ENCODE measurements at places on chromosomes 7 and 10.

DNA sequence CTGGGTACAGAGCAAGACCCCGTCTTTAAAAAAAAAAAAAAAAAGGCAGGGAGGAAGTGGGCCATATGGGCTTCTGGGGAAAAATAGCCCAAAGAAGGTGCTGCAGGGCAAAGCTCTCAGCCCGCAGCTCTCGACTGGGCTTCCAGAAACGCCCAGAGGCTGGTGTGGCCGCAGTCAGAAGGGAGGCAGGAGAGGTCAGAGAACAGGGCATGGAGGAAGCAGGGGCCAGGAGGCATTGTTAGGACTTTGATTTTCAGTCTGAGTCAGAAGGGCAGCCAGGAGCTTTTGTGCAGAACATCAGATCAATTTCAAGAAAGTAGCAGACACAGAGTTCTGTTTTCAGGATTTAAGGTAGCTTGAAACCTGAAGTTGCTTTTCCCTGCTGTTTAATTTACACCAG is 35.3 kb upstream of the CYTH3 start:
- no peak for DNase-seq

DNA sequence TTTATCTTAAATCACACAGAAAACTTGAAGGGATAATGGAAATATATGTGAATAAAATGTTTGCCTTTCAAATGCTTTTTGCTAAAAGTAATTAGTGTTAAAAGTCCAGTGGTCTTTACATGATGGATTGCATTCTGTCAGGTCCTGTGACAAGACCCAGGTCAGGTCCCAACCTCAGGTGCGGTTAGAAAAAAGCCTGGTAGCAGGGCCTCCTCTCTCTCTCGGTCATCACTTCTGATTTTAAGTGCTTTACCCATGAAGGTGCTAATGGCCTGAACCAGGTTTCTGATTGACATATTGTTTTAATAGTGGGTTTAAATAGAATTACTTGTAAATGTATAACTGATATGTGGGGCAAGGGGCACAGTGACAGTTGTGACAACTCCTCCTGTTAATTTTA is 736.3 kb downstream of the POM121L12 start:
- DNase-seq: no peak

DNA sequence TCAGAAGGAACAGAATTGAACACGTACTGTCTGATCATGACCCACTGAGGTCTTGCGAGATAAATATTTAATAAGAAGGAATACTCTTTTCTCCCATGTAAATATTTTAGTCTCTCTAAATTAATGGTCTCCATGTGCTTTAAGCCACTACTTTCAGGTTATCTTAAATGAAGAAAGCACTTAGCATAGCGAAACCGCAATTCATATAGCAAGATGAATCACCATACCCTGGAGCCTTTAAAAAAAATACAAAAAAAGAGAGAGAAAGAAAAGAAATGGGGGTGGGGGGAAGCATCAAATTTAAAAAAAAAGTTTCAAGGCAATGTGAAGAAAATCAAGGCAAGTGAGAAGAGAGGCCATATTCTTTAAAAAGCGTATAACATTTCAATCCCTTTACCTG is 82.5 kb downstream of the CTTNBP2 start:
- no peak for DNase-seq

- DNase-seq: no peak
Observed at GRCh38 chr7:1998146-1998545, 234.6 kb downstream of the MAD1L1 start.

DNA sequence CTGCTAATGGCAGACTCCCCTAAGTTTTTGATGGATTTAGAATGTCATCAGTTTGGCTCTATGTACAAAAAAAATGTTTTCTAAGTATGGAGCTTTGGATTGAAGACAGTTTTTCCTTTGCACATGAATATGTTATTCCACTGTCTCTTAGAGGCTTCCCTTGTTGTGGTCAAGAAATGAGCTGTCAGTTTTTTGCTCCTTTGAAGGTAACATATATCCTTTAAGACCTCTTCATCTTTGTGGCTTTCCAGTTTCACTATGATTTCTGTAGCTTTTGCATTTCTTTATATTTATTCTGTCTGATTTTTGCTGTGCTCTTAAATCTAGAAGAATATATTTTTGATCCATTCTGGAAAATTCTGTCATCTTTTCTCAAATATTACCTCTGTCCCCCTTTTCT is 15.8 kb upstream of the ODAD2 start:
- DNase-seq: no peak

GRCh38 chr7:1395211-1396070 is 63.8 kb downstream of the MICALL2 start:
- DNase-seq: no peak

DNA sequence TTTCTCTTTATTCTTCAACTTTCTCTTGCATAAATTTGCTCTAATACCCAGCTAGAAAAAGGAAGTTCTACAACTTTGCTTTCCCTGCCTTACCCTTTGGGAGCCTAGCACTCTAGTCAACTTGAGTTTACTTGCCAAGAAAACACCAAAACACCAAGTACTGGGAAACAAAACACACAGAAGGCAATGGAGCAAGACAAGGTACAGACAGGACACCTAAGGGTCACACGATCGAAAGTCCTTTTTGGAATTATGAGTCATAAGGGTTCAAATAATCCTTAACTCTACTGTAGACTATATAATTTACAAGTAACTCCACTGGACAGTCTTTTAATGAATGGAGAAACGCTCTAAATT is 42.6 kb upstream of the ANAPC16 start:
- DNase-seq: no peak

DNA sequence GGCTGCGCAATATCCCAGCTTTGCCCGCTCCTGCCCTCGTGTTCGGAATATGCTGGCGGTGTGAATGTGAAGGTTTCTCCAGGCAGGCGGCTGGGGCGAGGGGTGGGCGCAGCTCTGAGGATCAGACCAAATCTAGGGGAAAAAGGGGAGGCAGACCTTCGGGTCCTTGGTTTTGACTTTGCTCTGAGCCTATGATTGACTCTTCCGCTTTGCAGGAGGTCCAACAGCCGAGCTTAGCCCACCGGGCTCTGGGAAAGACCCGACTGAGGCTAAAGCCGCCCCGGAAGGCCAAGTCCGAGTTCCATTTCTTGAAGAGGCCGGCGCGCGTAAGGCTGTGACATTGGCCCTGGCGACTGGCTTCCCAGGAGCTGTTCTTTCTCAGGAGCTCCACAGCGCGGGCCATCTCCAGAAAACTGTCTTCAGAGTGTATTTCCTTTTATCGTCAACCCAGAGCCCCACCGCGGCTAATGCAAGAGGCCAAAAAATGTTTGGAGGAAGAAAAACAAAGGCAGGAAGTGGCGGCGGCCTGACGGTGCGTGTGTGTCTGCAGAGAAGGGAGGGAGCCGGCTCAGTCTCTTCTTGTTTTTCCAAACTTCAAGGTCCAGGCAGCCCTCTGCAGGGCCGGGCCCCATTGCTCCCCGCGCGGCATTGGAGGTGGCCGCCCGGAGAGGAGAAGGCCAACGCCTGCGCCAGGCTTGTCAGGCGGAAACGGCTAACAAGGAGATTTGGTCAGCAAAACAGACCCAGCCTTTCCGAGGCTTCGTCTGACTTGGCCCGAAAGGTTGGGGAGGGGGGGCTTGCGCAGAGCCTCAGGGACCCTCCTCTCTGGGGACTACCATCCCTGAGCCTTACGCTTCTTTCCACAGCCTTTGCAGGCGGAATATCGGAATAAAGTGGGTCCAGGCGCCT is 3.6 kb upstream of the HOXA11 start:
- DNase-seq: no peak

GRCh38 chr10:35565602-35566081 is 39.5 kb upstream of the GJD4 start:
- peak; percentile 62 for DNase-seq

GRCh38 chr10:32105782-32106382 is 49.7 kb upstream of the KIF5B start:
- DNase-seq: no peak

DNA sequence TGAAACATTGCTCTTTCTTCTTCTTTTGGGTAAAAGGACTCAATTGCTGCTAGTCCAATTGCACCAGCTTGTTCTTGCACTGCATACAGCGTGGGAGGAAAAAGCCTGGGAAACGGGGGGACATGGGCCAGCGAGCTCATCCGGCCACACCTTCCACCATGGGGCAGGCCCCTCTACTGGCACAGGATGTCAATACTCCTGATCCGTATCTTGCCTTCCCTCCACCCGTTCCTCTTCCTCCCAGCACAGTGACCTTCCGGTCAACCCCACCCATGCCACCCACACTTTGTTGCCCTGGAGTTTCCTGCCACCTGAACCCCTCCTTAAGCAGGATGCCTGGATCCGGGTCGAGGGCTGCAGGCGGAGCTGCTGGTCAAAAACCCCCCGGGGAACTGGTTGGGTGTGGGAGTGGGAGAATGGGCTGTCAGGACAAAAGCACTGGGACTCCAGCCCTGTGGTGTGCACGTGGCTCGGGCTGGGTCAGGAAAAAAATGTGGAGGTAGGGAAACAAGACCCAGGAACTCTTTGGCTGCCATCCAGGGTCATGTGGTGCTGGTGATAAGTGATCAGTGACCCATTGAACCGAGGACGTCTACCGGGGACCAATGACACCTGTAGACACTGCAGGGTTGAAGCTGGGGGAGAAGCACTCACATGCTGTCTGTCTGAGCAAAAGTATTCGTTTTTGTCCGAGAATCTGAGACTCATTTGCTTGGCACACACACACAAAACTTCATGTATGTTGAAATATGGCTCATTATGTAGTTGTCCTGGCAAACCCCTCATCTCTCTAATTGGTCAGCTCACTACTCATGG is 8.1 kb downstream of the IL2RA start:
- DNase-seq: no peak

DNA sequence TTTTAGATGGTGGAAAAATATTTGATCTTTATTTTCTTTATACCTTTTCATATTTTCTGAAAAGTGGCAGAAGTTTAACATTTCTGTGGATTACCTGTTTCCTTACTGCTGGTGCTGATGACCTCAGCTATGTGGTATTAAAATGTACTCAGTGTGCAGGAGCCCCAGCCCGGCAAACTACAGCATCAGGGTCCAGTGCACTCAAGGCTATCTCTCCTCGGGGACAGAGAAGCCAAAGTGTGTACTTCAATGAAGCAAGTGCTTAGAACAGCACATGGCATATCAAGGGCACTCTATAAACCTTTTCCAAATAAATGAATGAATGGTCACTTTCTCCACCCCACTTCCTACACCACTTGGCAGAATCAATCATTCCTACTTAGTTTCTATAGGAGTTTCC is 111.8 kb downstream of the HIP1 start:
- DNase-seq: no peak

- DNase-seq: no peak
Observed at GRCh38 chr7:141663081-141663849, 38.7 kb downstream of the DENND11 start.

- no peak for DNase-seq
Observed at GRCh38 chr7:148987751-148988512, 40.4 kb downstream of the PDIA4 start.

GRCh38 chr7:8893775-8894174 is 460.4 kb downstream of the NXPH1 start:
- DNase-seq: no peak

- DNase-seq: no peak
Observed at GRCh38 chr10:71299071-71299785, 19.8 kb upstream of the SLC29A3 start.

DNA sequence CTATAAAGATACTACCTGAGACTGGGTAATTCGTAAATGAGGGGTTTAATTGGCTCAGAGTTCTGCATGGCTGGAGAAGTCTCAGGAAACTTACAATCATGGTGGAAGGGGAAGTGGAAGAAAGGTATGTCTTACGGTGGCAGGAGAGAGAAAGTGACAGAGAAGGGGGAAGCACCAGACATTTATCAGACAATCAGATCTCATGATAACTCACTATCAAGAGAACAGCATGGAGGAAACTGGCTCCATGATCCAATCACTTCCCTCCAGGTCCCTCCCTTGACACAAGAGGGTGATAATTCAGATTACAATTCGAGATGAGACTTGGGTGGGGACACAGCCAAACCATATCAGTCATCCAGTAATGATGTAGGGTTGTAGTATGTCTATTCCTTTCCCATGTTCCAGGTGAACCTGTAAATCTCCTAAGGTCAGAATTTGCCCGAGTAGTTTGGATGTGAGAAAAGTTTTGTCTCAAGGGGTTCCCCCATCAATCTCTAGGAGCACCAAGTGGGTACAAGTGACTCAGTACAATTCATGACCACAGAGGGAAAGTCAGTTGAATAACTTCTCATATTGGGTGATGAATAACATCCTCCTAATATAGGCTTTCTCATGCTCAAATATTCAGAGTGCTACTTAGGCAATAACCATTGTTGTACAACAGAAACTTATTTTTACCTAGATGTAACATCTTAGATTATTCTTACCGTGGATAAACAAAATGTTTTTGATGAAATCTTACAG is 39.7 kb upstream of the MTPN start:
- DNase-seq: no peak

GRCh38 chr10:71398976-71399375 is 2.3 kb downstream of the CDH23 start:
- DNase-seq: no peak

DNA sequence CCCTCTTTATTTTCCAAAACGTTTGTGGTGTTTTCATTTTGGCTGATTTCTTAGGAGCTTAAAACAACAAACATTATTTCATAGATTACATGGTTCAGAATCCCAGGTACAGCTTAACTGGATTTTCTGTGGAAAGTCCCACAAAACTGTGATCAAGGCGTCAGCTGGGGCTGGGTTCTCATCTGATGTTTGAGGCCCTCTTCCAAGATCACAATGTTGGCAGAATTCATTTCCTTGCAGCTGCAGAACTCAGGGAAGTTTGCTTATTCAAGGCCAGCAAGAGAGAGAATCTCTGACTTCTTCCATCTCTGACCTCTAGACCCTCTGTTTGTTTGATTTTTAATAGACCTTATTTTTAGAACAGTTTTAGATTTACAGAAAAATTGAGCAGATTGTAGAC is 108.4 kb upstream of the AGK start:
- DNase-seq: no peak

- DNase-seq: no peak
Observed at GRCh38 chr10:82313401-82313800, 438.4 kb downstream of the NRG3 start.

DNA sequence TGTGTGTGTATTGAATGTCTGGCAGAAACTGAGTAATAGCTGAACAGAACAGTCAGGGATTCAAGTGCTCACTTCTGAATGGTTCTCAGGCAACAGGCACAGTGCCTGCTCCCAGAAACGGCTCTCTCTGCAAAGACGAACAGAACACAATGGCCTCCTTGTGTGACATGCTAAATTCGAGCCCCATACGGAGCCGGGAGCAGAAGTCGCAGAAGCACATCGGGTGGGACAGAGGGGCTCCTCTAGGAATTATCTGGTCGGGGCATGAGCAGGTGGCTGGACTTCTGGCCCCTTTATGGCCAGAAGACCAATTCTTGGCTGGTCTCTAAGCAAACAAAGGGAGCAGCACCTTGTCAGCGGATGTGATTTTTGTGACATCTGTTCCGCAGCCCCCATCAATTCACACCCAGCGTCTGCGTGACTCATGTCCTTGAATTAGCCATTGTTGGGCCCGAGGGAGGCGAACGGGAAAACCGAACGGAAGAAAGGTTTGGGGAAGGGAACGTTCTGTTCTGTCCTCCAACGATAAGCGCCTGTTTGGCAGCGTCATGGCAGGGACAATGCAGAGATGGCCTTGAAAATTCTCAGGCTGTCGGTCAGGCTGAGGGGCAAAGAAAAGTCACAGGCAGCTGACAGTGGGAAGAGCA is 47.3 kb upstream of the NPTX2 start:
- DNase-seq: no peak

- DNase-seq: no peak
Observed at GRCh38 chr10:9230625-9231024, 1176.1 kb downstream of the GATA3 start.

Measured in astrocyte of the cerebellum (primary cell).